Progenitor cell of endocrine pancreas (in vitro differentiated cells): ENCODE measurements at places on chromosomes 13 and 19. TPM values are rescaled to one million over a fixed set of nuclear protein-coding genes. Genes with fewer than 3 reads are reported as not detected.

Gene ATP4B
- total RNA-seq, result not detected in 2 replicates

Gene NOTCH3
- total RNA-seq, result 201 and 203 TPM in 2 replicates

Gene BBC3
- total RNA-seq, result 18.3 and 23.5 TPM in 2 replicates

Gene MRI1
- total RNA-seq, result 20.3 and 23.0 TPM in 2 replicates

Gene PSENEN
- total RNA-seq, result 81.4 and 83.8 TPM in 2 replicates

Gene APOC1
- 85.5 and 89.4 TPM in 2 replicates for total RNA-seq

Gene EID2
- total RNA-seq, result 21.0 and 24.1 TPM in 2 replicates

Gene FUT2
- 1.4 and 2.4 TPM in 2 replicates for total RNA-seq

Gene USHBP1
- total RNA-seq, result 0.38 and 0.51 TPM in 2 replicates

Gene SPPL2B
- total RNA-seq, result 148 and 153 TPM in 2 replicates

Gene KASH5
- total RNA-seq, result not detected in 2 replicates

Gene ATP1A3
- total RNA-seq, result 0.29 TPM in 2 replicates

Gene DMWD
- 99.4 and 108 TPM in 2 replicates for total RNA-seq

Gene DMKN
- 201 and 213 TPM in 2 replicates for total RNA-seq

Gene ZNF682
- 20.5 and 22.6 TPM in 2 replicates for total RNA-seq

Gene DPF1
- total RNA-seq, result 4.8 and 4.9 TPM in 2 replicates

Gene UFM1
- 51.2 and 53.4 TPM in 2 replicates for total RNA-seq

Gene KLK4
- not detected in 2 replicates for total RNA-seq

Gene ZNF493
- 46.6 and 50.8 TPM in 2 replicates for total RNA-seq

Gene NFIC
- total RNA-seq, result 4.5 and 6.8 TPM in 2 replicates

Gene C3
- 1.5 and 1.6 TPM in 2 replicates for total RNA-seq
